ENCODE measurements at places on chromosomes 7 and 10.

DNA sequence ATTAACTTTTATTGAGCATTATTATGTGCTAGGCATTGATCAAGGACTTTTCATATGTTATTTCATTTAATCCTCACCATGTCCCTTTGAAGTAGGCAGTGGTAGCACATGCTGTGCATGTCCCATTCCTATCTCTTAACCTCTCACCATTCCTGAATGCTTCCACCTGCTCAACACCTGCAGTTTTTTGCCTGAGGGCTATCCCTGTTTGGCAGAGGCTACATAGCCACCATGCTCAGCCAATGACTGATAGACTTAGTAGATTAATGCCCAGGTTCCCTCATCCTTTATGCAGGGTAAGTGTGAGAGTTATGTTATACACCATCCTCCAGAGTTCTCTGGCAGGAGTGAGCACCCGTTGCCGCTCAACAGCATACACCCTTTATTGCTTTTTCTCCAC, 387.8 kb downstream of the BBS9 start:
- no peak for DNase-seq

DNA sequence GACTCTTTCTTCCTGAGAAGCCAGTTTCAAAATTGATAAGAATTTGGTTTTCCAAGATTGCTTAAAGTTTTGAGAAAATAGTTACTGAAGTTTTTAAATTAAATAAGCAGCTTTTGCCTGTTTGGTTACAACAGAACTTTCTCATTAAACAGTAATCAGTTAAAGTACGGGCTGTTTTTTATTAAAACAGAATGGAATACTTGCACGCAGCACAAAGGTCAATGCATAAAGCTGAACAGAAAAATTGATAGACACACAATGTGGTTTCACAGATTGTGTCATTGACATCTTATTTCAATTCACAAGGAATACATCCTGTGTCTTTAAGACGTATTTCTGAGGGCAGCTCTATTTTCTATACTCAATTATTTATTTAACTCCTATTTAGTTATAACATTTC, 192.2 kb downstream of the PRKG1 start:
- DNase-seq = no peak

- DNase-seq = no peak
These were observed 420 bp upstream of the MINPP1 start for GRCh38 chr10:87504307-87504639.

DNA sequence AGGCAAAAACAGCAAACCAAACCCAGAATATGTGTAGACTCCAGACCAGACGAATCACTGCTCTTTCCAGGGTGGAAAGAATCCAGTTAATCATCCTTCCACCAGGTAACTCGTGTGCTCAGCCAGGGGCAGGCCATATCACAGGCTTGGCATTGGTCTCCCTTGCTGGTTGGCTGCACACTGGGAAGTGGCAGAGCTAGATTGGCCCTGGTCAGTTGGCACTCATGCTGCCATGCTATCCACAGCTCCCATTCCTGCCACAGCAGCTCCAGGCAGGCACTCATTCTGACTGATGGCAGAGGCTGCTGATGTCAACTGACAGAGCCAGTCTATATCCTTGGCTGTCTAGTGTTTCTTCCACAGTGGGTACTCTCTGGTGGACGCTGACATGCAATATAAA, 9.7 kb upstream of the GDF10 start:
- DNase-seq = no peak

- no peak for DNase-seq
These were observed 800.0 kb downstream of the LRMDA start for GRCh38 chr10:76231286-76231934.

All from stimulated activated CD4-positive, alpha-beta T cell treated with anti-CD3 and anti-CD28 coated beads, TNF-alpha, amount 100 ng/mL, for 24 hours (primary cell).